ENCODE measurements at places on chromosomes 1 and 21. TPM values are rescaled to one million over a fixed set of nuclear protein-coding genes. Genes with fewer than 3 reads are reported as not detected.

Gene CFHR3
- total RNA-seq: not detected

Gene CLCNKA
- under 0.01 TPM for total RNA-seq

Gene ZNF683
- 0.57 TPM for total RNA-seq

Gene NBPF26
- 9.3 TPM for total RNA-seq

Gene CHIA
- total RNA-seq: 0.05 TPM

Gene NASP
- 151 TPM for total RNA-seq

Gene TESK2
- 3.9 TPM for total RNA-seq
